ENCODE measurements at places on chromosomes 1 and 21. TPM values are rescaled to one million over a fixed set of nuclear protein-coding genes. Genes with fewer than 3 reads are reported as not detected.

- no peaks in the 10 kb centered on the region for H3K36me3 ChIP-seq
- H3K27ac ChIP-seq: no peak overlapping the region
- DNase-seq: no peak
- H3K27me3 ChIP-seq: no peaks in the 10 kb centered on the region
- no peak overlapping the region for H3K4me3 ChIP-seq
Observed at GRCh38 chr1:172373864-172374263, 46.6 kb upstream of the C1orf105 start.

- no peak overlapping the region for H3K27ac ChIP-seq
- no peak overlapping the region for H3K4me3 ChIP-seq
- no peaks in the 10 kb centered on the region for H3K36me3 ChIP-seq
- H3K4me1 ChIP-seq: peaks cover 14% of the 10 kb centered on the region
- H3K27me3 ChIP-seq: no peaks in the 10 kb centered on the region
Observed at GRCh38 chr1:115713906-115714305, 54.6 kb downstream of the CASQ2 start.

DNA sequence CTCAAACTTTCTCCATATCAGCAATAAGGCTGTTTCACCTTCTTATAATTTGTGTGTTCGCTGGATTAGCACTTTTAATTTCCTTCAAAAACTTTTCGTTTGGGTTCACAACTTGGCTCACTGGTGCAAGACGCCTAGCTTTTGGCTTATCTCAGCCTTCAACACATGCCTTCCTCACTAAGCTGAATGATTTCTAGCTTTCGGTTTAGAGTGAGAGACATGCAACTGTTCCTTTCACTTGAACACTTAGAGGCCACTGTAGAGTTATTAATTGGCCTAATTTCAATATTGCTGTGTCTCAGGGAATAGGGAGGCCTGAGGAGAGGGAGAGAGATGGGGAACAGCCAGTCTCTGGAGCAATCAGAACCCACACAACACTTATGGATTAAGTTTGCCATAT lies 41.2 kb upstream of the IFNLR1 start:
- no peaks in the 10 kb centered on the region for H3K36me3 ChIP-seq
- no peaks in the 10 kb centered on the region for H3K4me1 ChIP-seq
- H3K27me3 ChIP-seq: no peaks in the 10 kb centered on the region

- no peak for DNase-seq
- peaks cover 3% of the 10 kb centered on the region for H3K4me1 ChIP-seq
- no peak overlapping the region for H3K27ac ChIP-seq
- no peak overlapping the region for H3K4me3 ChIP-seq
Observed at GRCh38 chr1:113519556-113519955, 129.2 kb downstream of the MAGI3 start.

The LRRC39 gene
- 0.84 TPM for total RNA-seq

DNA sequence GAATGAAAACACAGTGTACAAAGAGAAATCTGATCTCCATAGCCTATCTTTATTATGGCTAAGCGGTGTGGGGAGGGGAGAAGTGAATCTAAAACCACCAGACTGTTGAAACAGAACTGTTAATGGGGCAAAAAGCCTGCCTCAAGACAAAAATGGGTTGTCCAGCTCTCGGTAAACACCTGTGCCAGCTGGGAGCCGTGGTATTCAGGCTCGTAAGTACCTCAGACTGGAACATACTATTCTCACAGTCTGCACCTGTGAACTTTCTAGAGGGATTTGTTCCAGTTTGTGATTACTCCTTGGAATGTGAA lies 42.7 kb upstream of the ATP1A1 start:
- DNase-seq: no peak
- H3K27me3 ChIP-seq: no peaks in the 10 kb centered on the region
- no peak overlapping the region for H3K4me3 ChIP-seq
- peaks cover 13% of the 10 kb centered on the region for H3K4me1 ChIP-seq
- no peak overlapping the region for H3K27ac ChIP-seq

The MARCKSL1 gene
- 510 TPM for total RNA-seq

- no peaks in the 10 kb centered on the region for H3K36me3 ChIP-seq
- H3K4me3 ChIP-seq: peak overlapping the region; percentile 64
- H3K4me1 ChIP-seq: peaks cover 7% of the 10 kb centered on the region
- H3K27ac ChIP-seq: no peak overlapping the region
Observed at GRCh38 chr1:7703321-7704213, 67.5 kb upstream of the VAMP3 start.

DNA sequence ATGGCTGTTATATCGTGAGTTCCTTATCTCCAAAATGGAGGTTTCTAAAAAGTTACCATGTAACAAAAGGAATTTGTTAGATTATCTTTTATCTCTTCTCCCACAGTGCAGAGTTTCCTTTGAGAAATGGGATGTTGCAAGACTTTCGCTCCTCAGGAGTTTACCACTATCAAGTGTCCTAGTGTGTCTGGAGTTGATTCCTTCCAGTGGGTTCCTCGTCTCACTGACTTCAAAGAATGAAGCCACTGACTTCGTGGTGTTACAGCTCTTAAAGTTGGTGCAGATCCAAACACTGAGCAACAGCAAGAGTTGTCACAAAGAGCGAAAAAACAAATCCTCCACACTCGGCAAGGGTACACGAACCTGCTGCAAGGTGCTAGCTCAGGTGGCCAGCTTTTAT lies 37.0 kb downstream of the SPAG17 start:
- no peak overlapping the region for H3K27ac ChIP-seq
- DNase-seq: peak; percentile 52

The ZYG11A gene
- 1.5 TPM for total RNA-seq

DNA sequence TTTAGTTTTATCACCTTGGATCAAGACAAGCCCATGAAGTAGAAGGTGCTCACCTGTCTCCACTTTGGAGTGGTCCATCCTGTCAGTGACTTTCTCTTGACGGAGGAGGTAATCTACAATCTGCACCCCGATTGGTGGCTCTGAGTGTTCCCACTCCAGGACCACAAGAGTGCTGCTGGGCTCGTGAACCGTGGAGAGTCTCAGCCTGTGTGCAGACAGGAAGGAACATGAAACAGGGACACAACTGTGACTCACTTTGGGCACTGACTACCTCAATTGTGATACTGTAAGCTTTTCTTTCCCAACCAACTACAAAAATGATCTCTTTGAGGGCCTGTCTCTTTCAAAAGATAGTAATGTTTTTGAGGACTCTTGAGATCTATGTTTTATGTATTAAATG lies 280.2 kb downstream of the ASTN1 start:
- no peaks in the 10 kb centered on the region for H3K4me1 ChIP-seq
- no peak for DNase-seq
- H3K36me3 ChIP-seq: no peaks in the 10 kb centered on the region
- H3K4me3 ChIP-seq: no peak overlapping the region
- H3K27ac ChIP-seq: no peak overlapping the region

- DNase-seq: no peak
- H3K4me1 ChIP-seq: peaks cover 14% of the 10 kb centered on the region
Observed at GRCh38 chr1:19405761-19406487, 79.4 kb downstream of the CAPZB start.

GRCh38 chr1:153662269-153662668 lies 3.8 kb downstream of the SNAPIN start:
- no peak overlapping the region for H3K27ac ChIP-seq
- no peak for DNase-seq
- H3K4me1 ChIP-seq: peaks cover 5% of the 10 kb centered on the region
- H3K4me3 ChIP-seq: no peak overlapping the region
- no peaks in the 10 kb centered on the region for H3K27me3 ChIP-seq

Measured in endodermal cell (in vitro differentiated cells).